ENCODE measurements at places on chromosomes 5 and 9.

DNA sequence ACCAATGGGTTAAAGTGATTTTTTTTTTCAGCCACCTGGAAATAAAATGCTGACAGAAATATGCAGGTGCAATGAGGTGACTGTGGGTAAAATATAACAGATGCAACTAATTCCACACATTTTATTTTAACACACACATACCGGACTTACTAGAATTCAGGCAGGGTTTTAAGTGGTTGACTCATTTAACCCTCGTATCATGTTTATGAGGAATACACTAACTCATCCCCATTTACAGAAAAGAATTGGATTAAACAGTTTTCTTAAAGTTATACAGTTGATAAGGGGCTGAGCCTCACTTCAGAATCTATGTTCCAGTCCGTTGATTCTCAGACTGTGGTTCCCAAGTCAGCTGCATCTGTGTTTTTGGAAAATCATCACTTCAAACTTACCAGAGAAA is 207.5 kb downstream of the CHSY3 start:
- DNase-seq = no peak

DNA sequence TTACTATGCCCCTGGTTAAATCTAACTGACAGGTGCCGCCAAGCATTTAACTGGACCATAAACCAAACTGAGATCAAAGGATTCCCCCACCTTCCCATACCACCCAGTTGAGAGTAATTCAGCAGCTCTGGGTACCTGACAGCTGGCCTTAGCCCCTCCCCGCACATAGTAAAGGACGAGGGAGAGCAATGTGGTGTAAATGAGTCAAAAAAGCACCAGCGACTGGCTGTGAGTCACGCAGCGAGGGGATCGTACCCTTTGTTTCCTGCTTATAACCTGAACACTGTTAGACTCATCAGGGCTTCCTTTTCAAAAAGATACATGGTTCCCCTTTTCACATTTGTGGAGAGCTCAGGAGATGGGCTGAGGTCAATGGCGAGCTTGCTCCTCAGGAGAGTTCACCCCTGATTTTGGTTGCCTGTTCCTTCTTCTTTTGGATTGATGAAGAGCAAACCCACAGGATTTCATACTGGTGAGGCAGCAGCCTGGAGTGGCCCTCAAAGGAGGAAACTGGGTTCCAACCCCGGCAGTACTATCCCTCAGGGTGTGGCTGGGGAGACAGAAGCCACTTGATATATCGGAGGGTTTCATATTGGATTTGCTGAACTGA is 71.5 kb downstream of the ANKRD33B start:
- no peak for DNase-seq

DNA sequence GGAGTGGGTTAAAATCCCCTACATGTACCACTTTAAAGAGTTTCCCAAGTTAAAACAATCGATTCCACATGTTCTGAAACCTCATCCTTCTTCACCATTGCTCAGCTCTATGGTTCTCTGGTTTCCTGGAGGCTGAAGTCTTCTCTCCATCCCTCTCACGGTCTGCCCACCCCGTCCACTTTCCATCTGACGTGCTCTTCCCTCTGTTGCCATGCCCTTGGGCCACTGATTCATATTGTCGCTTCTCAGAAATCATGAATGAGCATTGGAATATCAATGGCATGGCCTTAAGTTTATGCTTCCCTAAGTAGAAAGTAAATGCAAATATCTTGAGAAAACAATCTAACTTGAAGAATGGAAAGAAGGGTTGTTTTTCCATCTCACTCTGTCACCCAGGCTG is 30.9 kb downstream of the GDNF start:
- no peak for DNase-seq

GRCh38 chr9:133830310-133830709 is 92.2 kb upstream of the SARDH start:
- DNase-seq = no peak

DNA sequence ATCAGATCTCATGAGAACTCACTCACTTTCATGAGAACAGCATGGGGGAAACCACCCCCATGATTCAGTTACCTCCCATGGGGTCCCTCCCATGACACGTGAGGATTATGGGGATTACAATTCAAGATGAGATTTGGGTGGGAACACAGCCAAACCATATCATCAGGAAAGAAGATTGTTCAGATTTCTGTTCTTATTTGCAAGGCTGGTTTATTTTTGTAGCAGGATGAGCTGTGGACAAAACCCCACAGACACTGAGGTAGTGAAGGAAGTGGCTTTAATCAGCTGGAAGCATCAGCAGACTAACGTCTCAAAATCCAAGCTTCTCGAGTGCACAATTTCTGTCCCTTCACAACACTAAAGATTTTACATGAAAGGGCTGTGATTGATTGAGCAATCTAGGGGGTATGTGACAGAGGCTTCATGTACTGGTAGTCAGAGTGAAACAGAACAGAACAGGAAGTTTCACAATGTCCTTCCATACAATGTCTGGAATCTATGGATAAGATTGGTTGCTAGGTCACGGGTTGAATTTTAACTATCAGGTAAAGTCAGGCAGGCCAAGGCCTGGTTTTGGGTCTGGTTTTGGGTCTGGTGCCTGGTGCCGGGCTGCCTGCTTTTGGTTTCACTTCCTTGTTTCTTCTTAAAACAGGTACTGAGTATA is 91.3 kb upstream of the ZNF366 start:
- no peak for DNase-seq

GRCh38 chr9:37417857-37418618 is 4.5 kb upstream of the GRHPR start:
- no peak for DNase-seq

DNA sequence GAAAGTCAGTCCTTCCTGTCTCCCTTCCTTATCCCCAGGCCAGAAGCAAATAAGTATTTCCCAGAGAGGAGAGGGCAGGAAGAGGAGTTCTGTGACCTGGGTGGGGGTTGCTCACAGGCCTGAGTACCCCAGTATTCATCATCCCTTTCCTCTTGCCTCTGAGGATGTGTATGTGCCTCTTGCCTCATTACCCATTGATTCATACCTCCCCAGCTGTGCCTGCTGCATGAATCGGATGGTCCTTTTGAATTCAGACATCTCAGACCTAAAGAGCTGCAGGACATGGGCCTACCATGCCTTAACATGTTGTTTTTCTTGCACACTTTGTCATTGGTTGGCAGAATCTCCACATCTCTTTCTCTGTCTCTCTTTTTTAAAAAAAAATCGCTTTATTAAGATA is 112.8 kb upstream of the SHB start:
- DNase-seq = no peak

- DNase-seq = no peak
Measured at GRCh38 chr9:97758334-97758916, 61.3 kb upstream of the XPA start.

- DNase-seq = no peak
Measured at GRCh38 chr5:96256795-96257470, 176.1 kb downstream of the PCSK1 start.

DNA sequence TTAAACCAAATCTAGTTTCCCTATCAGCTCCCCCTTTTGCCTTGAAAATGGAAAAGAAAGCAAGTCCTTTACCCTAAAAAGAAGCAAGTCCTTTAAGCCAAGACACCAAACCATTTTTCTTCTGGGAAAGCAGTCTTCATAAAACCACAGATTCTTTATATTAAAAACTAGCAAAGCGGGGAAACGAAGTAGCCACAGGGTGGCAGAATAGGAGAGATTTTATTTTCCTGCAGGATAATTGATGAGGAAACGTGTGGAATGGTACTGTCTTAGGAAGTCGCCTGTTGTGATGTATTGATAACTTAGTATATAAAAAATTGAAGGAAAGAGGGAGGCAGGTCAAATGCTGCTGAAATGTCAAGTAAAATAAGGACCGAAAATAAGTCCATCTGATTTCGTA is 41.1 kb downstream of the ZNF883 start:
- no peak for DNase-seq

DNA sequence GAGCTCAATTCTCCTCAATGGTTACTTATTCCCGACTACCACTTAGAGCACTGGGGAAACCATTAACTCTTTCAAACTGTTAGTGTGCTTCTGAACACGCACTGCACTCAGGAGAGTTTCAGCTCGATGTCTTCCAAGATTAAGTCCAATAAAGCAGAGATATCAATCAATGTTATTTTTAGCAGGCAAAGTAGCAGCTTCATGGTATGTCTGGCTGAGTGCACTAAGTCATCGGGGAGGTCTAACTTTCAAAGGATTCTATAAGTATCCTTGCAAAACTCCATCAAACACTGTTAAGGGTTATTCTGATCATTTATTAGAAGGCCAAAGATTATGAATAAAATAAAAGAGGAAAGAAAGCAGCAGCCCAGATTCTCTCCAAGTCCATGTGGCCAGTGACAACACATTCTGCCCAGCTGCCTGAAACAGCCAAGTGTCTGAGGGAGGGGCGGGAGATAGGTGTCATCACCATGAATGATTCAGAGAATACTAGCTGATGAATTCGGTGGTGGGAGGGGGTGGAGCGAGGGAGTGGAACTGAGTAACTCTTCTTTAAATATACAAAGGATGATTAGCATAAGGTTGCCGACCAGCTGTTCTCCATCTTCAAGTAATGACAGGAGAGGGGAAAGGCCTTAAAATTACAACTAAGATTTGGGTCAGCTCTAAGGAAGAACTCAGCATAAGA is 21.3 kb downstream of the NREP start:
- DNase-seq = no peak

- DNase-seq = no peak
Measured at GRCh38 chr5:41629897-41630296, 119.5 kb upstream of the PLCXD3 start.

GRCh38 chr5:172175263-172175719 is 12.7 kb downstream of the STK10 start:
- DNase-seq = no peak

GRCh38 chr9:90086101-90086511 is 481.3 kb downstream of the GADD45G start:
- peak; percentile 22 for DNase-seq

GRCh38 chr5:136023958-136024541 is 4.7 kb upstream of the TGFBI start:
- no peak for DNase-seq

DNA sequence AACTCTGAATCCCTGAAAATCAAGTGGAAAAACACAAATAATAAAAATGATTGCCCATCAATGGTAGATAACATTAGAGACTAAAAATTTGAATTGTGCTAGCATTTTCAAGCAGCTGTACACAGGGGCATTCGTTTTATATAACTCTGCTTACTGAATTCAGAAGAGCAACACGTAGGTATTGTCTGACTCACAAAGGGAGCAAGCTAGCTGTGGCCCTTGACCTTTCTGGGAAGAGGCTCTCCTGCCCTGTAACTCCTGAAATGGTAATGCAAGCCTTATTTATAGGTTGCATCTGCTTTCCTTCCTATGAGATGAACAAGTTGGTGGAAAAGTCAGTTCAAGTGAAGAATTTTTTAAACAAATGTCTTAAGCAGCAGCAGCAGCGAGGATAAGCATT is 218.7 kb upstream of the EFNA5 start:
- DNase-seq = no peak

GRCh38 chr9:135117281-135117680 is 29.8 kb downstream of the OLFM1 start:
- no peak for DNase-seq

- no peak for DNase-seq
Measured at GRCh38 chr9:126211441-126212074, 115.1 kb upstream of the MVB12B start.

- DNase-seq = no peak
Measured at GRCh38 chr5:53298841-53299240, 181.6 kb upstream of the FST start.

DNA sequence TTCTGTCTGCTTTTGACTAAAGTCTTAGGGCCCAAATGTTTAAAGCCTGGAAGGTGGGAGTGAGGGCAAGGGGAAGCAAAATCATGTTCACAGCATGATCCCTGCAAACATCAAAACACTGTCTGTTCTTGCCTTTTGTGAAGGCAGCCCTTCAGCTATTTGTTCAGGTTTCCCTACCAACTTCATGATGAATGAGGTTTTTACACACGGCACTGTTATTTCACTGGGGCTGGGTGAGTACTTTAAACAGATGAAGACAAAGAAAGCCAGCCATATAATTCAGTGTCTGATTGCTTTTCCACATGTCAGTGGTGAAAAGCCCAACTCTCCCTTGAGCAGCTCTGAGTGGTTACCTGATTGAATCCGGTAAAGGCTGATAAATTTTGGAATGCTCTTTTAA is 224.7 kb upstream of the GRAMD2B start:
- peak; percentile 18 for DNase-seq

DNA sequence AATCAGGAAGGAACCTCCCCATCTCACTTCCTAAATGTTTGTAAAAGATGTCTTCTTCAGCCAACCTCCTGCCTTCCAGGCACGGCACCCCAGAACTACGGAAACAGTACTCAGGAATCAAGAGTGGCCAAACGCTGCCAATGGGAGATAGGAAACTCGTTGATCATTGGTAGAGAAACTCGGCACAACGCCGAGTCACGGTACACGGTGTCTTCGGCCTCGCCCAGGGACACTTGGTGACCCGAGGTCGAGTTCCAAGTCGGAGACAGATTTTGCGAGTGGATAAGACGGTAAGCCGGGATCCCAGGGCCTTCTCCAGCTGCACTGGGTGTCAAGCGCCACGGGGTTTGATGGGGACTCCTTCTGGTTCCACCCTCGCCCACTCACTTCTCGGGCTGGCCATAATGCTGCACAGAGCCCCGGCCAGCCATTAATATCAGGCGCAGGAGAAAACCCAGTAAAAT is 343 bp downstream of the KIAA0825 start:
- peak; percentile 29 for DNase-seq

GRCh38 chr5:36277521-36278176 is 24.1 kb downstream of the RANBP3L start:
- no peak for DNase-seq

DNA sequence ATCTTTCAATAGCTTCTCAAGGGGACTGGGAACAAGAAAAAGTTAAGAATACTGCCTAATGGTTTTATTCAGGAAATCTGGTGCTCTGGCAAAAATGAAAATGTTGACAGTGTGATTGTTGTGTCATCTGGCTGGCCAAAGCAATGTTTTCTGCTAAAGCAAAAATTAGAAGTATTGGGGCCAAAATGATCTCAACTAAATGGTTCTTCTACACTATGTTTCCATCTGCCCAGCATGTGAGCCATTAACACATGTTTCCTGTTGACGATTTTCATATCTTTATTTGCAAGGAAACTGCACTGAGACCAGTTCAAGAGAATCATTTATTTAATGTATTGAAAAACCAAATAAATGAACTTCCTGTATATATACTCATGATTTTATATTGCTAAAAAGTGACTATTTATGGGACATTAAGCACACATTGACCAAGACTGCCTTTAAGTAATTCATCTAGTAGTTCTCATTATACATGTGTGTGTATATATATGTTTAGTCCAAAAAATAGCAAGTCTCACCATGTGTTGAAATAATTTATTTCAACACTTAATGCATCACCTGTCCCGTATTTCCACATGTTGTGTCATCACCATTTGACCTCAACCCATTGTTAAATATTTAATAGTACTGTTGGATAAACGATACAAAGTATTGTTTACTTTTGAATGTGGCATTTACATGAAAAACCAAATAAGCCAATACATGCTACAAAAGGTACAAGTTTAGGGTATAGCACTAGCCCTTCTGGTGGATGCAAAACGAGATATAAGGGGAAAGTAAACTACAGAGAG is 7.5 kb upstream of the FST start:
- no peak for DNase-seq

- DNase-seq = no peak
Measured at GRCh38 chr5:111144352-111144930, 52.3 kb downstream of the WDR36 start.

Data from NCI-H2029 (cell line).